ENCODE measurements at places on chromosomes 6 and 20. TPM values are rescaled to one million over a fixed set of nuclear protein-coding genes. Genes with fewer than 3 reads are reported as not detected.

DNA sequence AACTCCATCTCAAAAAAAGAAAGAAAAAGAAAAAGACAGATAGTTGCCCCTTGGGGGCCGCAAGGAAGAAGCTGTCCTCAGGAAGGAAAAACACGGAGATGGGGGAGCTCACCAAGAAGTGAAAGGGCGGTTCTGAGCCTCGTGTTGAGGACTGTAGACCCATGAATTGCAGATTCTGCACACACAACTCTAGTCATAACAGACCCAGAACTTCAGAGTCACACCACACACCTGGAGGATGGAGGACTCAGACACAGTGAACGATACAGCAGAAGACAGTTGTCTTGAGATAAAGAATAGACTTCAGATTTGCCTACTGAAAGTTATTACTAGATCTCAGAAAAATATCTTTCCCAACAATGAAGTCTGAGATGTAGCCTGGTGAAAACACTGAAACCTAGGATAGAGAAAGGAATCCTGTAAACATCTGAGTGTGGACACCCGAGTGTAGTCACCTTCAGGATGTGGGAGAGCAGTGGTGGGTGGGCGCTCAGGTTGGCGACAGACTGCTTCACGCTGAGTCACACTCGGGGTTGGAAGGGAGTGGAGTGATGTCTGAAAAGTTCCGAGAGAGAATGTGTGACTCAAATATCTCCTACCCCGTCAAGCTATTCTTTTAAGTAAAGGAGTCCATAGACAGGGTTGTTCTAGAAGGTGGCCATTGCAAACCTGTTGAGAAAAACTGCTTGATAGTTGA lies 88.1 kb downstream of the MAP3K4 start:
- no peak overlapping the region for H3K27ac ChIP-seq
- H3K4me1 ChIP-seq: no peaks in the 10 kb centered on the region
- DNase-seq: no peak

GRCh38 chr6:190596-191395 lies 101.5 kb upstream of the DUSP22 start:
- no peaks in the 10 kb centered on the region for H3K4me1 ChIP-seq
- no peaks in the 10 kb centered on the region for H3K36me3 ChIP-seq
- no peak for DNase-seq
- no peak overlapping the region for H3K4me3 ChIP-seq
- no peak overlapping the region for H3K27ac ChIP-seq
- no peaks in the 10 kb centered on the region for H3K27me3 ChIP-seq

- no peaks in the 10 kb centered on the region for H3K27me3 ChIP-seq
- no peak overlapping the region for H3K4me3 ChIP-seq
- DNase-seq: no peak
- no peaks in the 10 kb centered on the region for H3K36me3 ChIP-seq
- H3K4me1 ChIP-seq: no peaks in the 10 kb centered on the region
These were observed 175.0 kb downstream of the GMPR start for GRCh38 chr6:16413399-16413798.

PKIB gene
- polyA plus RNA-seq: 11.0 TPM

DNA sequence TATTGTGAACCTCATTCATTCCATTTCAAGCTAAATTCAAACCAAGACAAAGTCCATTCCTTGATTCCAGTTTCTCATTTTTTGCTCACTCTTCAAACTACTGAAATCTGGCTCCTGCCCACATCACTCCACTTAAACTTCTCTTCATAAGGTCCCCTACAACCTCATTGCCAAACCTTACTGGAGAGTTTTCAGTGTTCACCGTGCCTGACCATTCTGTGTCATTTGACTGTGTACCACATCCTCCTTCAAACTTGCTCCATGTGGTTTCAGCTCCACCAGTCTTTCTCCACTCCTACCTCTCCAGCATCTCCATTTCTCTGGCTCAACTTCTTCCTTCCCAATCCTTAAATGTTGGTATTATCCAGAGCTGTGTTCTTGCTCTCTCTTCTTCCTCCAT lies 38.5 kb upstream of the TAB2 start:
- H3K36me3 ChIP-seq: no peaks in the 10 kb centered on the region
- H3K27me3 ChIP-seq: no peaks in the 10 kb centered on the region
- H3K4me3 ChIP-seq: no peak overlapping the region
- H3K4me1 ChIP-seq: no peaks in the 10 kb centered on the region
- H3K27ac ChIP-seq: no peak overlapping the region
- DNase-seq: no peak

NHLRC1 gene
- 3.5 TPM for polyA plus RNA-seq

TAGAP gene
- polyA plus RNA-seq: 3.1 TPM

DNA sequence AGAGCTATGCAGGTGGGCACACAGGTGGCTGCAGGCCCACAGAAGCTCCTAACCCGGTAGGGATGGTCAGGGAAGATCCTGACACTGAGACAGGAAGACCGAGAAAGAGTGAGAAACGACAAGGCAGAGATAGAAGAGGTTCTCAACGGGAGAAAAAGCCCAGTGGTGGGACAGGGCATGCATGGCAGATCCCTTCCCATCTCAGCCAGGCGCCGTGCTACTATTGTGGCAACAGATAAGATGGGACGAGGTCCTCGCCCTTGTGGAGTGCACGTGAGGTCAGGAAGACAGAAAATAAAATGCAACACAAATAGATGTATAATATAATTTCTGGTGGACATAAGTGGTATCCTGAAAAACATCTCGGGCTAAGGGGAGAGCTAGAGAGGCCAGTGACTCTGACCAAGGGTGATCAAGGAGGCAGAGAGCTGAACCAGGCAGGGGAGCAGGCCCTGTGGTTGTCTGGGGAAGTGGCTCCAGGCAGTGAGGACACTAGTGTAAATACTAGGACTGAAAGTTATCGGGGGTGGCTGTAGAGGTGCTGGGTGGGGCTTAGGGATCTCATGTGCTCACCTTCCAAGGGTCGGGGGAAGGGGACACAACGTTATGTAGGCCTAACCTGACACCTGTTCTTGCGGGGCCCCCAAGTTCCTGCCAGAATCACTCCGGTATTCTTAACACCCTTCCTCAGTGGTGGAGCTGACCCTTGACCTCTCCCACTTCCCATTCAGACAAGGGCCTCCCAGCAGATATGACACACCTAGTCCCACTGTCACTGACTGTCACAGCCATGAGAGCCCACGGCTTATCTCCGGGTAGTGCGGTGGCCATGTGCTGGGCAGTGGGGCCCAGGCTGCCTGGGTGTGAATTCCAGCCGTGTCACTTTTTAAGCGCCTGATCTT lies 1.0 kb downstream of the SRXN1 start:
- peak overlapping the region; percentile 66 for H3K4me3 ChIP-seq
- H3K27ac ChIP-seq: no peak overlapping the region

POLR1C gene
- polyA plus RNA-seq: 31.7 TPM

SLC2A4RG gene
- 55.2 TPM for polyA plus RNA-seq

DZANK1 gene
- 8.3 TPM for polyA plus RNA-seq

DNA sequence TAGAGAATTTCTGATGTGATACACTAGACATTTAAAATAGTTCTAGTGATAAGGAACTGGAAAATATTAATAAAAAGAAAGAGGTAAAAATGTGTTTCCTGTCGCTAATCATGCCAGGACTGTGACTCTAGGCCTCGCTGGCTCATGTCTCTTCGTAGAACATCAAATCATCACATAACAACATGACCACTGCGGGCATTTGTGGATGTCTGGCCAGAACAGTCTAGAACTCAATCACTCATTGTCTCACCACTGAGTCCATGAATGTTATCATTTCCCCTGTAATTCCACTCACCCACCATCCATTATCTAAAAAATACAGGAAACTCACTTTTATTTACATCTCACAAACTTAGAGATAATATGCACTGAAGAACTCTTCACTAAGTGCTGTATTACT lies 3.4 kb downstream of the HMGN3 start:
- DNase-seq: no peak
- no peaks in the 10 kb centered on the region for H3K27me3 ChIP-seq
- no peak overlapping the region for H3K27ac ChIP-seq
- no peaks in the 10 kb centered on the region for H3K36me3 ChIP-seq
- H3K4me1 ChIP-seq: no peaks in the 10 kb centered on the region
- no peak overlapping the region for H3K4me3 ChIP-seq

DNA sequence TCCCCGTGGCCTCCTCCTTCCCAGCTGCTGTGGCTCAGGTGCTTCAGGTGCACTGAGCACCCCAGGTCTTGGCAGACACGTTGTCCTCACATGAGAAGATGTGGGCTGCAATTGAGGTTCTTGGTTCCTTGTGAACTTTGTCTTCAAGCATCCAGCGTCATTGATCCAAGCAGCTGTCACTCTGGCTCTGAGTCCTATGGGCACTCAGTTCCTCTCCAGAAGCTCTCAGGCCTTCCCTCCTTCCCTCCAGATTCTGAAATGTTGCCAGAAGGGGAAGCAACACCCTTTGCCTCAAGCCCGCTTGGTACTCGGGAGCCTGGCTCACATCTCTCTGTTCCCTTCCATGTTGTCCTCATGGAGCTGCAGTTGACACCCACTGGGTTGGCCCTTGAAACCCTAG lies 8.4 kb upstream of the MRGBP start:
- DNase-seq: no peak
- H3K27me3 ChIP-seq: no peaks in the 10 kb centered on the region
- no peak overlapping the region for H3K27ac ChIP-seq
- H3K4me3 ChIP-seq: no peak overlapping the region
- H3K36me3 ChIP-seq: no peaks in the 10 kb centered on the region

NKX2-4 gene
- not detected for polyA plus RNA-seq

- H3K36me3 ChIP-seq: peaks cover 8% of the 10 kb centered on the region
- H3K27me3 ChIP-seq: no peaks in the 10 kb centered on the region
- H3K4me3 ChIP-seq: no peak overlapping the region
- H3K27ac ChIP-seq: no peak overlapping the region
- no peaks in the 10 kb centered on the region for H3K4me1 ChIP-seq
- DNase-seq: no peak
These were observed 18.7 kb downstream of the DEK start for GRCh38 chr6:18245642-18246041.

GRCh38 chr6:155223646-155224451 lies 40.0 kb upstream of the CLDN20 start:
- no peaks in the 10 kb centered on the region for H3K27me3 ChIP-seq
- H3K27ac ChIP-seq: no peak overlapping the region
- peaks cover 32% of the 10 kb centered on the region for H3K4me1 ChIP-seq
- H3K4me3 ChIP-seq: no peak overlapping the region
- no peaks in the 10 kb centered on the region for H3K36me3 ChIP-seq

GMPR gene
- polyA plus RNA-seq: 35.0 TPM

OR2H2 gene
- polyA plus RNA-seq: 2.7 TPM

- no peak overlapping the region for H3K27ac ChIP-seq
- DNase-seq: no peak
- no peaks in the 10 kb centered on the region for H3K27me3 ChIP-seq
- no peak overlapping the region for H3K4me3 ChIP-seq
- no peaks in the 10 kb centered on the region for H3K4me1 ChIP-seq
These were observed 12.8 kb downstream of the CALHM5 start for GRCh38 chr6:116524236-116524635.

RHAG gene
- 0.27 TPM for polyA plus RNA-seq

- H3K4me1 ChIP-seq: peaks cover 30% of the 10 kb centered on the region
- no peak overlapping the region for H3K27ac ChIP-seq
- no peak for DNase-seq
- no peaks in the 10 kb centered on the region for H3K36me3 ChIP-seq
- no peak overlapping the region for H3K4me3 ChIP-seq
- H3K27me3 ChIP-seq: peaks cover 95% of the 10 kb centered on the region
These were observed 2.6 kb downstream of the VGLL2 start for GRCh38 chr6:117267766-117268534.

DNA sequence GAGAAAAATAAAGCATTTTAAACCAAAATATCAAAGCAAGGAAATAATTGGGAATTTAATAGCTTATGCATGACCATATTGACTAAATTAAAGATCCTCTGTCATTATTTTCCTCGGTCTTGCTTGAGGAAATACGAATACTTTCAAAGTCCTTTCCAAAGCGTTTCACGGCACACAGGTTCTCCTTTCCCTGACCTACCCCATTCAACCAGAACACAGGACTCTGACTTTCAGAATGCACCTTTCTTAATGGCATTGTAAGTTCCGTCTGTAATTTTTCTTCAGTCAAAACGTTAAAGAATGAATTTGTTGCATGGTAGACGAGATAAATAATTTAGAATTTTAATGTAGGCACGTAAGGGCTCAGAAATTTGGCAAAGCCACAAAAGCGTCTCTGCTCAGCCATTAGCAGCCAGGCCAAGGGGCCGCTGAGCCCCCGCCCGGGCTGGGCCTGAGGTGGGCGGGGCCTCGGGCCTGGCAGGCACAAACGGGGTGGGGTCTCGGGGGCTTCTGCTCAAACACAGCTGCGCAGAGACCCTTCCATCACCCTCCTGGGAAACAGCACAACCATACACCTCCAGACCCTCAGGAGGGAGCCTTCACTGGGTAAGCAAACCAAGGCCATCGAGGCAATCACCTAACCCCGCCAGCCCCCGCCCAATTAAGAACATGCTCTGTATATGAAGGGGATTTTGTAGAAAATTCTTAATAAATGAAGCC lies 3.4 kb downstream of the NEDD9 start:
- H3K27ac ChIP-seq: no peak overlapping the region
- H3K4me1 ChIP-seq: peaks cover 16% of the 10 kb centered on the region
- no peaks in the 10 kb centered on the region for H3K36me3 ChIP-seq

NT5E gene
- polyA plus RNA-seq: 18.8 TPM

CARMIL1 gene
- 41.0 TPM for polyA plus RNA-seq

DNA sequence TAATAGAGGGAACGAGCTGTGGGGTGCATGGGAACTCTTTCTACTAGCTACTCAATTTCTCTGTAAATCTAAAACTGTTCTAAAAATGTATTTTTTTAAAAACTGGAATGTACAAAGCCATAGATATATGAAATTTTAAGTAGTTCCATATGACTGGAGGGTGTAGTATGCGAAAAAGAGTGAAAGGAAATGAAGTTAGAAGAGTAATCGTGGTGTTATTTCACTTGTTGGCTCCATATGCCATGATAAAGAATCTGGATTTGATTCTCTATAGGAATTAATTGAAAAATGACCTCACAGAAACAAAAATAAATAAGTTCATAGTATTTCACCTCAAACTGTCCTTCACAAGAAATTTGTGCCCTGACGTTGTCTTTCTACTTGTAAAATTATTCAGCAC lies 500.2 kb downstream of the TENT5A start:
- H3K4me3 ChIP-seq: no peak overlapping the region
- H3K36me3 ChIP-seq: no peaks in the 10 kb centered on the region
- H3K27ac ChIP-seq: no peak overlapping the region
- no peaks in the 10 kb centered on the region for H3K27me3 ChIP-seq
- no peak for DNase-seq

- H3K36me3 ChIP-seq: no peaks in the 10 kb centered on the region
- no peak overlapping the region for H3K4me3 ChIP-seq
- no peak overlapping the region for H3K27ac ChIP-seq
- no peaks in the 10 kb centered on the region for H3K27me3 ChIP-seq
These were observed 397.9 kb downstream of the SAMD5 start for GRCh38 chr6:147906361-147906760.

VWA7 gene
- 4.3 TPM for polyA plus RNA-seq

- H3K36me3 ChIP-seq: no peaks in the 10 kb centered on the region
- H3K4me1 ChIP-seq: no peaks in the 10 kb centered on the region
- H3K27me3 ChIP-seq: no peaks in the 10 kb centered on the region
- DNase-seq: no peak
These were observed 54.8 kb upstream of the AKIRIN2 start for GRCh38 chr6:87756858-87757257.

Data from spinal cord (tissue), 10 donors.